ENCODE measurements at places on chromosomes 16 and 17. TPM values are rescaled to one million over a fixed set of nuclear protein-coding genes. Genes with fewer than 3 reads are reported as not detected.

The PPM1E gene
- 0.14 TPM for total RNA-seq

The HOXB8 gene
- total RNA-seq = not detected

The GRAPL gene
- total RNA-seq = 2.7 TPM

- no peak for DNase-seq
- H3K36me3 ChIP-seq = no peaks in the 10 kb centered on the region
- no peak overlapping the region for H3K4me3 ChIP-seq
- no peak overlapping the region for H3K27ac ChIP-seq
These were observed 66.3 kb downstream of the ZNF423 start for GRCh38 chr16:49789616-49790015.

GRCh38 chr17:5861854-5862253 is 208.3 kb upstream of the WSCD1 start:
- no peaks in the 10 kb centered on the region for H3K27me3 ChIP-seq
- DNase-seq = no peak
- no peak overlapping the region for H3K27ac ChIP-seq
- H3K36me3 ChIP-seq = no peaks in the 10 kb centered on the region
- H3K4me3 ChIP-seq = no peak overlapping the region

GRCh38 chr16:49419006-49419405 is 45.4 kb downstream of the C16orf78 start:
- no peaks in the 10 kb centered on the region for H3K36me3 ChIP-seq
- H3K27me3 ChIP-seq = peaks cover 7% of the 10 kb centered on the region
- no peak for DNase-seq
- no peaks in the 10 kb centered on the region for H3K4me1 ChIP-seq

DNA sequence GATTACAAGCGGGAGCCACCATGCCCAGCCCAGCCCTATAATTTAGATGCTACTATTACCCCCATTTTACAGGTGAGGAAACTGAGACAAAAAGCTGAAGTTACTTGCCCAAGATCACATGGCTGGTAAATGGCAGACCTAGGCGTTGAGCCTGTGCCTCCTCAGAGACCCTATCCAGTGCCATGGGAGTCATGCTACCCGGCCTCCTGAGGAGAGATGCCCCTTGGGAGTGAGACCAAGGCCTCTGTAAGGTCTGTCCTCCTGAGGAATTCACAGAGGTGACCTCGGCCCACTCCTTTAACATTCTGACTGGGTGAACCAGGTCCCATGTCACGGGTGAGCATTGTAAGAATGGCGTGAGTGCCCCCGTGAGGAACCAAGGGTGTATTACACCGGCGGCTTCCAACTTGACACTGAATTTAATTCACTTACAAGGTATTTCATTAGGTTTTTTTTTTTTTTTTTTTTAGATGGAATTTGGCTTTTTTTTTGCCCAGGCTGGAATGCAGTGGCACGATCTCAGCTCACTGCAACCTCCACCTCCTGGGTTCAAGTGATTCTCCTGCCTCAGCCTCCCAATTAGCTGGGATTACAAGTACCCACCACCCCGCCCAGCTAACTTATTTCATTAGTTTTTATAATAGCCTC is 95.7 kb downstream of the ABCC6 start:
- DNase-seq = peak; percentile 54
- no peaks in the 10 kb centered on the region for H3K27me3 ChIP-seq
- H3K36me3 ChIP-seq = peaks cover 61% of the 10 kb centered on the region
- H3K27ac ChIP-seq = no peak overlapping the region
- no peak overlapping the region for H3K4me3 ChIP-seq

DNA sequence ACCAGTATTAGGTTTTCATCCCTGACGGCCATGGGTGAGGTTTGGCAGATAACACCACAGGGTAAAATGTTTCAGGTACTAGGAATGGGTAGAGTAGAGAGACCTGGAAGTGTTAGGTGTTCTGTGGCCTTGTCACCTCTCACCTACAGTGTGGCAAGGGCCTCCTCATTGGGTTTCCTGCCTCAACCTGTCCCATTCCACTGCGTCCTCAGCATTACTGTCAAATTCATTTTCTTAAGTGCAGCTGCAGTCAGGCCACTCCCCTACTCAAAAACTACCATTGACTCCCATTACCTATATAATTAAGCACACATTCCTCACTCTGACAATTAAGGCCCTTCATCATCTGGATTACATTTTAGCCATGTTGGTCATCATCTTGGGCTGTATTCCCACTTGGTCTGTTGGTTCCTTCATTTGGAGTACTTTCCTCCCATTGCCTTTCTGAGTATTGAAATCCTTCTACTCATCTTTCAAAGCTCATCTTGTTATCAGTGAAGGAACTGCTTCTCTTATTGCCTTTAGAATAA is 64.5 kb downstream of the NUP88 start:
- H3K27ac ChIP-seq = no peak overlapping the region
- H3K27me3 ChIP-seq = no peaks in the 10 kb centered on the region
- DNase-seq = no peak

GRCh38 chr16:50469121-50469743 is 79.0 kb upstream of the NKD1 start:
- peaks cover 44% of the 10 kb centered on the region for H3K27me3 ChIP-seq
- no peaks in the 10 kb centered on the region for H3K36me3 ChIP-seq
- DNase-seq = no peak
- H3K4me3 ChIP-seq = no peak overlapping the region
- H3K4me1 ChIP-seq = peaks cover 24% of the 10 kb centered on the region
- H3K27ac ChIP-seq = no peak overlapping the region
